ENCODE measurements at places on chromosomes 1 and 21.

DNA sequence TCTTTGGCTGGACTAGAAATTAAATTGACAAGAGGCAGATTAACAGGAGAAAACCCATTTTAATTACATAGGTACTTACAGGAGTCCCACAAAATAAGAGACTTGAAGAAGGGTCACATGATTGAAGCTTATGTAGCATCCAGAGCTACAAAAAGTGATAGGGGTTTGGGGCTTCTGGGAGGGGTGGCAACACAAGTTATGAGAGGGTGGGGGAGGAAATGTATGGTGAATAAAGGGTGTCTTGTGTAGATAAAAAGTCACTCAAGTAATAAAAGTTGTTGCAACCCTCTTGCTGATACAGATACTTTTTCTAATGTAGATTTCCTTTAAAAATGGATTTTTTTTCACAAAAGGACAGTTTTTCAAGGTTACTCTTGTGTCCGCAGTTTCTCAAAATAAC lies 24.0 kb downstream of the USP25 start:
- no peak for DNase-seq

- no peak for DNase-seq
Measured at GRCh38 chr1:28508435-28508754, 2.6 kb downstream of the RCC1 start.

DNA sequence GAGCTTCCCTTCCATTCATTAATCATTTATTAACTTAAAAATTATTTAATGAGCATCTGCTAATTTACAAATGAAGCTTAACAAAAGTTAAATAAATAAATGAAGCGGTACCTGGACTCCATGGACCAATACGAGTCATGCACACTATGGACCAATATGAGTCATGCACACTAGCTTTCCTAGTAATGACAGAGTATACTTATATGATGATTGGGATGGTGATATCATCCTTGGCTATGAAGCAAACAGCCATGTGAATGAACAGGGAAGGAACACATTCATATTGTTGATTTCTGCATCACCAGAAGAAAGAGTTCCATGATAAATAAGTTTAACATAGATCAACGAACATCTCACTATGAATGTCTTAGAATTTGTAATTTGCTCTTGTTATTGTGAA lies 109.9 kb downstream of the SPAG17 start:
- DNase-seq: no peak

DNA sequence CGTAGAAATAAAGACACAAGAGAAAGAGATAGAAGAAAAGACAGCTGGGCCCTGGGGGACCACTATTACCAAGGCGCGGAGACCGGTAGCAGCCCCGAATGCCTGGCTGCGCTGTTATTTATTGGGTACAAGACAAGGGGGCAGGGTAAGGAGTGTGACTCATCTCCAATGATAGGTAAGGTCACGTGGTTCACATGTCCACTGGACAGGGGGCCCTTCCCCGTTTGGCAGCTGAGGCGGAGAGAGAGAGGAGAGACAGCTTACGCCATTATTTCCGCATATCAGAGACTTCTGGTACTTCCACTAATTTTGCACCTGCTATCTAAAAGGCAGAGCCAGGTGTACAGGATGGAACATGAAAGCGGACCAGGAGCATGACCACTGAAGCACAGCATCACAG lies 4.1 kb upstream of the TPRG1L start:
- DNase-seq: no peak

GRCh38 chr21:42965211-42965560 lies 9.2 kb upstream of the PKNOX1 start:
- no peak for DNase-seq

GRCh38 chr1:197184190-197184589 lies 37.7 kb upstream of the ASPM start:
- no peak for DNase-seq

GRCh38 chr1:245874942-245875580 lies 632.0 kb downstream of the SMYD3 start:
- DNase-seq: no peak

GRCh38 chr1:63321785-63322113 lies 618 bp upstream of the FOXD3 start:
- DNase-seq: no peak

DNA sequence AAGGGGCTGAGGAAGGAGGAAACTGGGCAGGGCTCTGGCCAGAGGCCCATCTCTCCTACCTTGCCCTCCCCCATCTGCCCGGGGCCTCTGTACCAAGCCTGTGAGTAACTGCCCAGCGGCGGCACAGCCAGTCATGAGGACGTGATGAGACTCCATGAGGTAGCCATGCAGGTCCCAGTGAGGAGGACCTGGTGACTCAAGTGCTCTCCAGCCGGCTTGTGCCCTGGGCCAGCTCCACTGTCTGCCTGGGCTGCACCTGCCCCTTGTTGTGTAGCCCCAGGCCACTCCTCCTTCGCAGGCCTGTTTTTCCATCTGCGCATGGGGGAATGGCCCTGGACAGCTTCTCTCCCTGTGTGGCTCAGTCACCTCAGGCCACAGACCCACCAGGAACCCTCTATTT lies 42.0 kb upstream of the PADI1 start:
- no peak for DNase-seq

DNA sequence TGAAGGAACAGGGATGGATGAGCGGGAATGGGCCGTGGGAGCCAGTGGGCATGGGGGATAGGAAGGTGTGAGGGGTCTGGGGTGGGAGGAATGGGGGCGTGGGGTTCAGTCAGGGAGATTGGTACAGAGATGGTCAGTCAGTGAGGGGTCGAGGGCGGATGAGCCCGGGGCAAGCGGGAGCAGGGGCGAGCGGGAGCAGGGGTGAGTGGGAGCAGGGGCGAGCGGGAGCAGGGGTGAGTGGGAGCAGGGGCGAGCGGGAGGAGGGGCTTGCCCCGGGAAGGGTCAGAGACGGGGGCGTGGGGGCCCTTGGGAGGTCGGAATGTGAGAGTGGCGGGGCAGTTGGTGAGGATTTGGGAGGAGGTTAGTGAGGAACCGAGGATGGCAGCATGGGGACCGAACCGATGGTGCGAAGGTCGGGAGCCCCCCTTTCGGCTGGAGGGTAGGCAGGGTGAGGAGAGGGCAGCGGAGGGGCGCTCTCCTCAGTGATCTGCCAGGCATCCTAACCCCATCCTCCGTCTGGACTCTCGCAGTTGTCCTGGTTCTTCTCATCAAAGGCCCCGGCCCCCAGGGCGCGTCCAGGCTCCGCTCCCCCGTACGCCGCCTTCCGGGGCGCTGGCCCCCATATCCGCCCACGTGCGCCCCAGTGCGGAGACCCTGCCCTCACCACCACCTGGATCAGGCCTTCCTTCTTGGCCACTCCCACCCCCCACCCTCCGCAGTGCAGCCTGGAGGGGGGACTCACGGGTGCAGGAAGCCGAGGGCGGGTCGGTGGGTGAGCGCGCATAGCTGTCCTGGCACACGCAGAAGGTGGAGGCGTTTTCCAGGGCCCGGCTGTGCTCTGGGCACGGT lies 11.2 kb downstream of the EPHA10 start:
- no peak for DNase-seq

- DNase-seq: no peak
Measured at GRCh38 chr1:42847111-42847595, 740 bp downstream of the ZNF691 start.

GRCh38 chr1:119743776-119744597 lies 24.7 kb downstream of the HMGCS2 start:
- peak; percentile 16 for DNase-seq

GRCh38 chr1:89041119-89041641 lies 18.5 kb upstream of the GBP3 start:
- no peak for DNase-seq

DNA sequence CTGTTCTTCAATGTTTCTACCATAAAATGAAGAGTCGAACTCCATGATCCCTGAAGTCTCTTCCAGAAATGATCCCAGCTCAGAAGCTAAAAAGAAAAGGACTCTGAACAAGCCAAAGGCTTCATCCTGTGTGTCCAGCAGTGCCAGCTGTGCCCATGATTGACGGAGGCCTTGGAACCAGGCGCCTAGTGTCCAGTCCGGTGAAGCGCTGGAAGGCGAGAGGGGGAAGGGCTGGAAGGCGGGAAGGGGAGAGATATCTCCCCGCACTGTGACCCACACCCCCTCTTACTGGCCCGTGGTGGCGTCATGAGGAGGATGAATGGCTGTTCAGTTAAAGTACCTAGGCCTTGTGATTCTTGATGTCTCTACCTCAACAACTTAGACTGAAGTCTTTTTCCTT lies 10.4 kb upstream of the PLEKHA6 start:
- DNase-seq: no peak

DNA sequence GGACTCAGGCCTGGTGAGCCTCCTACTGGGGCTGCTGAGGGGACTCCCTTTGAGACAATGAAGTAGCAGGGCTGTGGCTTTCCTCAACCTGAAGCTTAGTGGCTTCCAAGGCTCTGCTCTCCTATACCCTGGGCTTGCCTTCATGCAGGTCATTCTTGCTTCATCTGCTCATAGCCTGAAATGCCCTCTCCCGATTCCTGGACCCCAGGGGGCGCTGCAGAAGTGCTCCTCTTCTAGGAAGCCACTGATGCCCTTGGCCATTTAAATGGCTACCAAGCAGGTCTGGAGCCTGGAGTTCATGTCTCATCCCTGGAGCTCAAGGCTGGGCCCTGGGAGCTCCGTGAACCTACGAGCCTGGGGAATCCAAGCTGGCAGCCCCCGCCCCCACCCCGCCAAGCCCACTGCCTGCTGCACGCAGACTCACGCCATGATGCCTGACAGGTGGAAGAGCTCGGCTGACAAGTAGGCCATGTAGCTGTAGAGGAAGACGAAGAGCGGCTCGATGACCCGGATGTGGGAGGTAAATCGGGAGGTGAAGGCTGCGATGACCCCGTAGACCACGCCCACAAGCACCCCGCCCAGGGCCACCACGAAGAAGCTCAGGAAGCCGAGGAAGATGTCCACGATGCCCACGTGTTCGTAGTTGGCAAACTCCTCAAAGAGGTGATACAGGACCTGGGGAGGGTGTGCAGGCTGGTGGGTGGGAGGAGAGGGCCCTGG lies 45.7 kb downstream of the SLC9A1 start:
- no peak for DNase-seq

DNA sequence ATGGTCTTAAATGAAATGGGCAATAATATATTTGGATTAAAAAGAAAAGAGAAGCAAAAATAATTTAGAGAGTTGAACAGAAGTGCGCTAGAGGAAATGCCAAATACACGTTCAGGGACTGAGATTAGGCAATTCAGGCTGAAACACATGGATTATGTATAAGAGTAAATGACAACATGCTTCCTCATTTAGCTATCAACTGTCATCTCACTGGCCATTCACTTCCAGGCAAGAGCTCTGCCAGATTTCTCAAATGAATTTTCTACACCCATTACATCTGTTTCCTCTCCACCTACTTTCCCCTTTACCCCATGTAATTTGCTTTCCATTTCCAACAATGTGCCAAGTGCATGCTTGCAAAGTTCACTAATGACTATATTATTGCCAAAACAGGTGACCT lies 582.4 kb downstream of the LTN1 start:
- DNase-seq: no peak

DNA sequence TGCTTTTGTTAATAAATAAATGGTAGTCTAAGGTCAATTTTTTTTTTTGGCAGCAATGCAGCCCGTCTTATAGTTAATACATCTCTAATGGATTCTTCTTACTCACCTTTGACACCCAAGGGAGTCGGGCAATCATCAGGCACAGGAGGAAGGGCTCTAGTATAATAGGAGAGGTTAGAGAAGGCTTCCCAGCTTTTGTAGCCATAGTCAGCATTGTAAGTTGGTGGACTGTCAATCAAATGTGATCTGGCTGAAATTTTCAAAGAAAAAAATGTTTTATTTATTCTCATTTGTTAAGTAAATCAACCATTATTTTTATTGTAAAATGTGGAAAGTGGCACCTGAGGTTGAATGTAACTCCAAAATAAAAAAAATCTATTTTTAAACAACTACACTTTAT lies 2.1 kb downstream of the PTGS2 start:
- no peak for DNase-seq

DNA sequence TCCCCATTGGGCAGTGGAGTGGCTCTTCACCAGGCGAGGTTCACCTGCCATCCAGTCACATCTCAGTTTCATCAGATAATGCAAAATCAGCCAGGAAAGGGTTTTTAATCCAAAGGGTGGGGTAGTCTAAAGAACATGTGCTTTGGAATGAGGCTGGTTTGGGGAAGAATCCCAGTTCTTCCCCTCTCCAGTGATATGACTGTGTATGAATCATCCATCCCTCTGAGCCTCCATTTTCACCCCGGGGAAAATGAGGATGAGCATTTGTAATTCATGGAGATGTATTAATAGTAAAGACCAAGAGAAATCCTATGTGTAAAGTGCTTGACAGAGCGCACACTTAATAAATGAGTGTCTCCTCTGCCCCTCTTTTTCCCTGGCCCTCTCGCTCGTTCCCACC lies 215.1 kb upstream of the FGGY start:
- no peak for DNase-seq

- DNase-seq: no peak
Measured at GRCh38 chr1:30660241-30660640, 63.1 kb downstream of the MATN1 start.

DNA sequence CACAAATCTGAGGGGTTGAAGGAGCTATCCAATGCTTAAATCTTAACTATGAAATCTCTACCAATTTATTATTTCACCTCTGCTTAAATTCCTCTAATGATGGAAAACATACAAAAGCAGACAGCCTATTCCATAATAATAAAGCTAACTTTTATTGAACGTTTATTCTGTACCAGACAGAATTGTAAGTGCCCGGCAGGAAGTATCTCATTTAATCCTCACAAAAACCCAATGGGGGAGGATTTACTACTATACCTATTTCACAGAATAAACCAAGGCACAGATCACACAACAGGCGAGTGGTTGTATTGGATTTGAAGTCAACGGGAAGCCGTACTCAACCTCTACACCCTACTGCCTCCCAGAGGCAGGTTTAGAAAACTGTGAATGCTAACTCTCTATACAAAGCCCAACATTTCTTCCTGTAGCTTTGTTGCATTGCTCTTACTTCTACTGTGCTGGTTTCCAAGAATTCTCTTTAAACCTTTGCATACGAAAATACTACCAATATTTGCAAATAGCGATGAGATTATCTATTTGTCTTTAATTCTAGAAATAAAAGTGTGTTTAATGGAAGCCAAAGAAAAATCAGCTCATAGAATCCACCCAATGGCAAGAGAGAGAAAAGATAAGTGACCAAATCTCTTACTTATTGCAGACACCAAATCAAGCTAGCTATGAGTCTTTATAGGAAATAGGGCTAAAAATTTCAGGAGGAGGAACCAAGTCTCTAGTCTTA lies 33.5 kb upstream of the C1orf53 start:
- no peak for DNase-seq

- no peak for DNase-seq
Measured at GRCh38 chr1:242016479-242016878, 17.6 kb upstream of the MAP1LC3C start.

DNA sequence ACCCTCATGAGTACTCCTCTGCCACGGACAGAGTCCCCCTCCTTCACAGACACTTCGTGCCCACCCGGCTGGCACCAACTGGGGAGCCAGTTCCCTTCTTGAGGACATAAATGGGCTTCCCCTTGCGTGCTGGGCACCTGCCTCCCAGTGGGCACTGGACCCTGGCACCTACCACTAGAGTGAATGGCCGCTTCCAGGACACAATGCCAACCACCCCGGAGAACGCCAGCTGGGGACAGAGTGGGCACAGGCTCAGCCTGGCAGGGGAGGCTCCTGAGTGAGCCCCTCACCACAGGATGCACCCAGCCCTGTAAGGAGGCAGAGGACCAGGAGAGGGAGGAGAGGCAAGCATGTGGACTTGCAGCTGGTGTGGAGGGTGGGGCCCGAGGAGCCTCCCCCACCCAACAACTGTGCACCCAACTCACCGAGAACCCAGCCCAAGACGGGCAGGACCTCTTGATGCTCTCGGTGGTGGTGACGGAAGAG lies 1.0 kb downstream of the ENTREP3 start:
- no peak for DNase-seq

GRCh38 chr1:226882631-226883409 lies 12.4 kb downstream of the PSEN2 start:
- DNase-seq: no peak
